ENCODE measurements at places on chromosomes 12 and 14.
A peak's percentile ranks its signal among the peaks of the same experiment; 100 is the strongest.

DNA sequence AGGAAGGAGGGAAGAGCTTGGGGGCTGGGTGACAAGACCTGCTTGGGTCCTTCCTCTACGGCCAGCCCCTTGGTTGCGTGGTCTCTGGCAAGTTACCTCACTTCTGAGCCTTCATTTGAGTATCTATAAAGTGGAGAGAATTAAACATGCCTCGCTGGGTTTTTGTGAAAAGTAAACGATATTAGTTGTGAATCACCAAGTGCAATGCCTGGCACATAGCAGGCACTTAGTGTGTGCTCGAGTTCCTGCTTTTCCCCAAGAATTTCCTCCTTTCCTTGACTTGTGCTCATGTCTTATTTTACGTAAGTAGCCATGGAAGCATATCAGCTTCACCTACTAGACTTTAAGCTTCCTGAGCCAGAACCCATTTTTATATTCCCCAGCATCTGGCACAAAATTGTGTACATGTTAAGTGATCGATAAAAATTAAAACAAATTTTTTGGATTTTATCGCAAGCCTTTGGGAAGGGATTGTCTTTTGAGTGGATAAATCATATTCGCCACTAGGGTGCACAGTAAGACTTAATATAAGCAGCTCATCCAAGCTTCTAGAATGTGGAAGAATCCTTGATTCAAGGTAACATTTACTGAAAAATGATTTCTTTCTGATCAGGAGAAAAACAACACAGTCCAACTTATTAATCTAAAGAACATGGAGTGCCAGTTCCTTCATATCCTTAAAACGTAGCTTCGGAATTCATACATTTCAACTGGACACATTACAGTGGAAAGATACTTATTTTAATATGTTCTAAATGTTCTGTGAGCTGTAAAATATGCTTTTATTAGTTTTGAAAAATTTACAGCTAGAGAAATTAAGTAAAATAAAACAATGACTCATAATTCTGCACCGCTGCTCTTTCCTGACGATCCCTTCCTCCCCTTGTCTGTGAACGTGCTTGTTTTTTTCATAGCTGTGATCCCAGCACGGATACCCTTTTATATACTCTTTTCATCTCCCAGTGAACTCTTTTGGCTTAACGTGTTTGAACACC lies 62.0 kb downstream of the SLC25A47 start:
- DNase-seq: no peak

- DNase-seq: no peak
These were observed 211.9 kb upstream of the BMP4 start for GRCh38 chr14:54168489-54168888.

DNA sequence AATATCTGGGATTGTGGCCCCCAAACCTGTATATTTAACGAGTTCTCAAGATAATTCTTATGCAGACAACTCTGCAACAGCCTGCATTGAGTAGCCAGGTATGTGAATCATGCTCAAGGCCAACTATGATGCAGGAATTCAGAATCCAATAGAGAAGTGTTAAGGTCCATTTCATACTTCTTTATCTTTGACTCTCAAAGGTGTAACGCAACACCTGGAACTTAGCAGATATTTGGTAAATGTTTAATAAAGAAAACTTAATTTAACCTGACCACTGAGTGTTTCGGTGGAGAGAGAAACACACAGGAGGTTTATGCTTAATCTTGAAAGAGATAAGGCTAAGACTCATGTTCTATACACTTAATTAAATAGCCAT lies 156.5 kb upstream of the PLEKHG7 start:
- no peak for DNase-seq

GRCh38 chr14:59754256-59754655 lies 116.3 kb downstream of the RTN1 start:
- DNase-seq: no peak

DNA sequence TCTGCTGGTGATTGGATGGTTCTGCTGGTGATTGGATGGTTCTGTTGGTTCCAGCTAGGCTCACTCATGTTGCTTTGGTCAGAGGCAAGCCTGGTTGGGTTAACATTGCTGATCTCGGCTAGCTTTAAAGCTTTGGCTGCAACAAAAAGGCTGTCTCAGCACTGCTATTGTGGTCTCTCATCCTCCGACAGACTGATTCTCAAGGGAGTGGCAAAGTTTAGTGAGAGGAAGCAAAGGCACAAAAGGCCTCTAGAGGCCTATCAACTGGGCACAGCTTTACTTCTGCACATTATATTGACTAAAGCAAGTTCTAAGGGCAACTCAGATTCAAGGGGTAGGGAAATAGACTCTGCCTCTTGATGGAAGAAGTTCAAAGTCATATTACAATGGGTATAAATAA lies 84.7 kb upstream of the LGR5 start:
- no peak for DNase-seq

- no peak for DNase-seq
These were observed 1.8 kb upstream of the RCOR1 start for GRCh38 chr14:102590667-102591099.

- DNase-seq: no peak
These were observed 36.3 kb downstream of the BEST3 start for GRCh38 chr12:69662764-69663163.

DNA sequence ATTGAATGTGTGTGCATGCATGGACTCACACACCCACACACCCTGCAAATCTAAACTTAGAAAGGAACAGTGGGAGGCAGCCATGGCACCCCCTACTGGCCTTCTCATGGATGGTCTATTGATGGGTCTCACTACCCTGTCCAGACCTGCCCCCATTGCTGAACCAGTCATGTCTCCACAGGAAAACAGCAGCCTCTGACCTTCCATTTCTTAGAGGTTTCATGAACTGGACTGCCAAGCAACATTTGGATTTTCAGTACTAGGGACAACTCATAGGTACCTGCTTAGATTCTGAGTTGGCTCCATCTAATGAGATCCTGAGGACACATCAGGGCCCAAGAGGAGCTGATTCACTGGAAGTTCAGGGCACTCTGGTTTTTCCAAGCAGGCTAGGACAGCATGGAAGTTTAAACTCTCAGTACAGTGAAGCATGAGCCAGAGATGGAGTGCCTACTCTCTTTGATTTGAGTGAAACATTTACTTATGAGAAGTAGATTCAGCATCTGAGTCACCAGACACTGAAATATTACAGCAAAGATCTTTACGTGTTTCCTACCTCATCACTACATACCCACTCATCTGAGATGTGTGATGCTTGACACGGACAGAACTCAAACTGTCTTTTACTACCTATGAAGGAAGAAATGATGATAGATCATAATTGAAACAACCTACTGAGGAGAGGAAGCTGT lies 98.9 kb upstream of the PLEKHG7 start:
- peak; percentile 9 for DNase-seq

- no peak for DNase-seq
These were observed 50.4 kb upstream of the PLEKHG3 start for GRCh38 chr14:64653900-64654245.

- peak; percentile 35 for DNase-seq
These were observed 636 bp downstream of the DUSP6 start for GRCh38 chr12:89351489-89352241.

- no peak for DNase-seq
These were observed 132.3 kb downstream of the RGS6 start for GRCh38 chr14:72064501-72064900.

- no peak for DNase-seq
These were observed 58.0 kb downstream of the NTF3 start for GRCh38 chr12:5489760-5490406.

GRCh38 chr14:37844614-37845013 lies 249.2 kb downstream of the TTC6 start:
- no peak for DNase-seq

- DNase-seq: no peak
These were observed 66.4 kb upstream of the LTA4H start for GRCh38 chr12:96101806-96102205.

- DNase-seq: no peak
These were observed 16.2 kb downstream of the ADIPOR2 start for GRCh38 chr12:1707051-1707450.

- no peak for DNase-seq
These were observed 11.4 kb downstream of the ANKRD9 start for GRCh38 chr14:102497998-102498677.

DNA sequence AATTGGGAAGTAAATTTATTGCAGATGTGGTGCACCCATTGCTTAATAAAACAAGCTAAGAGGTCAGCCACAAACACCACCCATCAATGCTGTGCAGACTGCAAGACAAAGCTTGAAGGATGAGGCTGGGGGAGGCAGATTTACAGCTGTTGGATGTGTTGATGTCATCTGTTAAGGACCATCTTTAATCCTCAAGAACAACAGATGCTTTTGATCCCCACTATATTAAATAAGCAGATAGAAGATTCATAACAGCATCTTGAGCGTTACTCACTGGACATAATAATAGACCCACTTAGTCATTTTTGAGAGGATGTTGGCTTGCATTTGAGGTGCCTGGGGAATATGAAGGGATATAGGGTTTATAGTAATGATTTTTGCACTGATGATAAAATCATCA lies 58.8 kb downstream of the GPR68 start:
- DNase-seq: no peak

- DNase-seq: no peak
These were observed 63.1 kb downstream of the C14orf132 start for GRCh38 chr14:96102081-96102856.

- DNase-seq: no peak
These were observed 191.3 kb downstream of the AACS start for GRCh38 chr12:125256634-125256936.

DNA sequence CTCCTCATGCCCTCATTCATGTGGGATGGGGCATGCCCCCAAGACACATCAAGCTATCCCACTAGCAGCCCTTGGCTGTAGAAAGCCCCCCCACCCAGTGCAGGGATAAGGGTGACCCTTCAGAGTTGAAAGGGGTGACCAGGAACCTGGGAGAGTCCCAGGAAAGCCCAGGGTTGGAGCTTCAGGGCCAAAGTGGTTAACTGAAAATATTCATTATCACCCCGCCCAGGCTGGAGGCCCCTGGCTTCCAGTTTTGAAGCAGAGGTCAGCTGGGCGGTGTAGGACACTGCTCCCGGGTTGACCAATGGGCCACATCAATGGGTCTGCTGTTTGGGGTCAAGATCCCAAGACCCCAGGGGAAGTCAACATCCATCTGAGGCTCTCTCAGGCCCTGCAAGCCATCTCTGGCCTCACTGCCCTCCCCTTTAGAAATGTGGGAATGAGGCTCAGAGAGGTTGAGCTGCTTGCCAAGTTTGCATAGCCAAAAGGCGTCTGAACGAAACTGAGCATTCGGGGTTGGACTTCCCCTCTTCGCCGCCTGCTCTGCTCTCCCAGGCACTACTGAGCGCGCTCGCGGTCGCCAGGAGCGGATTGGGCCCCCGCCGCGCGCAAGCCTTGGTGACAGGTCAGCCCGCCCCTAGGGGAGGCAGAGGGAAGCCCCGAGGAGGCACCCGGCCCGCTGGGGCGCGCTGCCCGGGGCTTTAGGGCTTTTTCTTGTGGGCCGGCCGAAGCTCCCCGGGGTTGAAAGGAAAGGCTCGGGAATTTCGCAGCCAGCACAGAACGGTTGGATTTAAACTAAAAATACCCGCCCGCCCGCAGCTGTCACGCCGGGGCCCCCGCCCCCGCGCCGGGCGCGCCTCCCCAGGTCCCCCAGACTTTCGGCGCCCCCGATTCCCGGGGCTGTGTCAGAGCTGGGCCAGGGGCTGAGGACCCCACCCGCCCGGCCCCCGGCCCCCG lies 576 bp downstream of the SYNE3 start:
- DNase-seq: peak; percentile 68

DNA sequence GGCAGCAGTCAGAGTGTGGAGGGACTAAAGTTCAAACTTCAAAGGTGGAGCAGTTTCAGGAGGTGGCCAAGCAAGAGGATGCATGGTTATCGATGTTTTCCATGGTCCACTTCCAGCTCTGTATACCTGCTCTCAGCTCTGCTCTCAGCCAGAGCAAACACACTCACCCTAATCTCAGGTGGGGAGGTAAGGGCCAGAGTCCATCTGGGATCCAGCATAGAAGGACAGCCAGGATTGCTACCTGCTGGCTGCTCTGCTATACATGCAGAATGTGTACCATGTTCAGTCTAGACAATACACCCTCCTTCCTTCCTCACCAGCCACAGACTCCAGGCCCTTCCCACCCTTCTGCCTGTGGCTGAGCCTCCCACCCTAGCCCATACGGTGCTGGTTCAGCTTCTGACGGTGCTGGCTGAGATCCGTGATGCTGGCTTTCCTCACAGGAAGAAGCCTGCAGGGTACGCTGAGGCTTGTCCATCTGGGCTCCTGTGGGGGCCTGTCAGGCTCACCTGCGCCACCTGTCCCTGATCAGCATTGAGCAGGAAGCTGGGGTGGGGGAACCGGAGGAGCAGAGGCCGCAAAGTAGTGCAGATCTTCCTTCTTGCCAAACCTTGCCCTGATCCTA lies 2.4 kb downstream of the CBLN3 start:
- DNase-seq: no peak
